ENCODE measurements at places on chromosomes 3 and 15.
A peak's percentile ranks its signal among the peaks of the same experiment; 100 is the strongest.

DNA sequence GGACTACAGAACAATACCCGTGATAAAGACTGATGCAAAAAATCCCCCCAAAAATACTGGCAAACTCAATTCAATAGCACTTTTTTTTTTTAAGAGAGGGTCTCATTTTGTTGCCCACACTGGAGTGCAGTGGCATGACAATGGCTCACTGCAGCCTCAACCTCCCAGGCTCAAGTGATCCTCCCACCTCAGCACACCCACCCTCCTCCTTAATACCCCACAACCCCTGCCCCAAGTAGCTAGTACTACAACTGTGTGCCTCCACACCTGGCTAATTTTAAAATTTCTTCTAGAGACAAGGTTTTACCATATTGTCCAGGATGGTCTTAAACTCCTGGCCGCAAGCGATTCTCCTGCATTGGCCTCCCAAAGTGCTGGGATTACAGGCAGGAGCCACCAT lies 11.4 kb downstream of the TOP2B start:
- no peak for DNase-seq

GRCh38 chr15:49645941-49646340 lies 25.1 kb downstream of the DTWD1 start:
- peak; percentile 29 for DNase-seq

- peak; percentile 74 for DNase-seq
Observed at GRCh38 chr3:183253528-183254486, 754 bp downstream of the B3GNT5 start.

- peak; percentile 22 for DNase-seq
Observed at GRCh38 chr15:99387421-99388168, 136.3 kb downstream of the LRRC28 start.

DNA sequence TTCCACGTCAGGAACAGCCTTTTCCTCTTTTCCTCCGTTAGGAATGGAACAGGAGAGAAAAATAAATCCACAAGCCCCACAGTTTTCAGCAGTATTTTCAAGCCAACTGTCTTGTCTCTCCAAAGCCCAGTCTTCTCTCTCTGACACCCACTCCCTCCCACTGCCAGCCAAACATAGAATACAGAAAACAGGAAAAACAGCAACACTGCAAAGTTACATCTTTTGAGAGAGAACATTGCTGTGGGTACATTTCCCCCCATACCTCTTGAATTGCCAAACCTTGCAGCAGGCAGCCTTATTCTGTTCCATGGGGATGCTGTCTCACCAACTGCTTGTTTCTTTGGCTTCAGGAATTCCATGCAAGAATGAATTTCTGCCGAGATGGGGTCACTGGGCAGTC lies 355.7 kb upstream of the UMPS start:
- DNase-seq, result no peak

All from OCI-M1 (cell line).